ENCODE measurements at places on chromosomes 5 and 9.

DNA sequence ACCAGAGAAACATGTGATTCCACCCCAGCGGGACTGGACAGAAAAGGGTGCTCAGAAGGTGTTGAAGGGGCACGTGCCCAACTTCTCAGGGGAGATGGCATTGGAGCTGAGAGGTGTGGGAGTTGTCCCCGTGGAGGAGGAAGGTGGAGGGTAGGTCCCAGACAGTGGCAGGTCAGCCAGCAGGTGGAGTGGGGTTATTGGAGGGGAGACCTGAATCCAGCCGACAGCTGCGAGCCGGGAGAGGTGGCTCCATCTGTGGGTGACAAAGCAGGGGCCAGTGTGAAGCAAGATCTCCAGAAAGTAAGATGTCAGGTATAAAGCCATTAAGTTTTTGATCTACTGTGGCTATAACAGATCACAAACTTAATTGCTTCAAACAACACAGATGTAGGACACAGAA, 75.1 kb downstream of the HRH2 start:
- no peak for DNase-seq

- no peak for DNase-seq
These were observed 73.3 kb upstream of the SARDH start for GRCh38 chr9:133811471-133811870.

- no peak for DNase-seq
These were observed 1183.0 kb downstream of the MAT2B start for GRCh38 chr5:164688437-164688836.

GRCh38 chr5:106140101-106140500, 1530.6 kb downstream of the EFNA5 start:
- no peak for DNase-seq

DNA sequence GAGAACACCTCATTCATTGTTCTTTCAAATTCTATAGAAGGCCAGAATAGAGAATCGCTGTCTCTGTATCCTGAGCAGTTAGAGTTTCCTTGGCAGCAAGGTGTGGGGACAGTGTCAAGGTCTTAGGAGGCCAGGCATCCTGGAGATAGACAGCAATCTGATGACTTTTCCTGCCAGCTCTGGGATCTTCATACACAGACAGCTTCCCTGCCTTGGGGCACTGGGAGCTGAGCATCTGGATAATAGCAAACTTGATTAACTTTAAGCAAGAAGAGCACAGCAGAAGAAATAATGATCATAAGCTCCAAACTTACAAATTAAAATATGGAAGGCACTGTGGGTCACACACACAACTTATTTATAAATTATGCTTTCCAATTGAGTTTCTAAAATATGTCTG, 86.1 kb upstream of the STK32A start:
- DNase-seq: no peak

DNA sequence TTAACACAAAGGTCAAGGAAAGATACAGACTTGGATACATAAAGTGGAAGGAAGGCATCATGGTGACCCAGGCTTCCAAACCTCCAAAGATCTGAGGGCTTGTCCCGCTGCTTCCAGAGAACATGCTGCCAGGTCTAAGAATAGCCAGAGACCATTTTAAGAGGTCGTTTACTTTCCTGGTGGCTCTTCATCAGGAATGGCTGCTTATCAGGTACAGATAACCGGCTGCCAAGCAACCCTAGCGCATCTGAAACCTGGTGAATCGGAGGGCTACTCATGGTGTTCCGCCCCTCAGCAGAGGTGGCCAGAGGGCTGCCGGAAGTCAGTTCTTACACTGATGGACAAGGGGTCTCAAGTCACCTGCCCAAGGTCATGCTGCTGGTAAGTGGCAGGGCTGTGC, 251.3 kb upstream of the DAP start:
- DNase-seq: no peak

- DNase-seq: no peak
These were observed 428.8 kb downstream of the SH3GL2 start for GRCh38 chr9:18007621-18008020.

- no peak for DNase-seq
These were observed 17.4 kb upstream of the IL33 start for GRCh38 chr9:6198251-6198650.

GRCh38 chr5:168844922-168845296, 265.7 kb upstream of the PANK3 start:
- no peak for DNase-seq

GRCh38 chr9:19133549-19134345, 6.5 kb upstream of the PLIN2 start:
- no peak for DNase-seq

- DNase-seq: no peak
These were observed 20.8 kb downstream of the PTCH1 start for GRCh38 chr9:95495961-95496360.

GRCh38 chr9:105413525-105413924, 34.3 kb upstream of the FSD1L start:
- no peak for DNase-seq
